ENCODE measurements at places on chromosomes 5 and 9.

DNA sequence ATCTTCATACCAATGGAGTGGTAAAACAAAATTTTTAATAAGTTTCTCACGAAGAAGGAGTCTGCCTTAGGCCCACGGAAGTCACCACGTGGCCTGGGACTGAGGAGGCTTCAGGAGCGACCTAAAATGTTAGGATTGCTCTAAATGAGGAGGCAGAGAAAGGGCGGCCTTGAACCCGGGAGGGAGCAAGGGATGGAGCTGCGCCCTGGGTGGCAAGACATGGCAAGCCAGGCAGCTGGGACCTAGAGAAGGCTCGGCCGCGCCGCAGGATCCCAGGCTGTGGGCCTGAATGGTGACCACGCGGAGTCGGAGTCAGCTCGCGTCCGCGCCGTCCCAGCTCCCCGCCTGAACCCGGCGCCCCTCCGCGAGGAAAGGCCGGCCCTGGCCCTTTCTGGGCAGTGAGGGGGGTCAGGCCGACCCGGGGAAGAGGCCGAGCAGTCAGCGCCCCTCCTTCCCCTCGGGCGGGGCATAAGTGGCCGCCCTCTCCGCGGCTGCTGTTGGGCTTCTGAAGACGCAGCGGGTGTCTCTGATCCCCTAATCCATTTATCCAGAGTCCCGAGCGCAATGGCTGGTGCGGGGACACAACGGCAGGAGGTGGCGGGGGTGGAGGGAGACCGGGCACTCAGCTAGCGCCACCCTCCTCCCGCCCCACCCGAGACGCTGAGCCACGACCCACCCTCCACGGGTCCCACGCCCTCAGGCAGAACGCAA lies 10.6 kb downstream of the IRX1 start:
- no peak for DNase-seq

DNA sequence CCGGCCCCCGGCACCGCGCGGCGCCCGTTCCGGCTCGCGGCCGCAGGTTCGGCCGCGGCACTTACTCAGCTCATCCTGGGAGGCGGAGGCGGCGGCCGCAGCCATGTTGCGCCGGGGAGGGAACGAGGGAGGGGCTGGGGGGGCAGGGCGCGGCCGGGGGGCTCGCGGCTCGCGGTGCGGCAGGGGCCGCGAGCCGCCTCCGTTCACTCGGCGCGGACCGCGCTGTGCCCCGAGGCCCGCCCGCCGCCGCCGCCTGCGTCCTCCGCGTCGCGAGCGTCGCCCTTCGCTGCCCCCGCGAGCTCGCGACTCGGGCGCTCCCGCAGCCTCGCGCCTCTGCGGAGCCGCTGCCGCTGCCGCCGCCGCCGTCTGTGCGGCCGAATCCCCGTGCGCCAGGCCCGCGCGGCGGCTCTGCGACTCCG lies 735 bp downstream of the ECPAS start:
- no peak for DNase-seq

DNA sequence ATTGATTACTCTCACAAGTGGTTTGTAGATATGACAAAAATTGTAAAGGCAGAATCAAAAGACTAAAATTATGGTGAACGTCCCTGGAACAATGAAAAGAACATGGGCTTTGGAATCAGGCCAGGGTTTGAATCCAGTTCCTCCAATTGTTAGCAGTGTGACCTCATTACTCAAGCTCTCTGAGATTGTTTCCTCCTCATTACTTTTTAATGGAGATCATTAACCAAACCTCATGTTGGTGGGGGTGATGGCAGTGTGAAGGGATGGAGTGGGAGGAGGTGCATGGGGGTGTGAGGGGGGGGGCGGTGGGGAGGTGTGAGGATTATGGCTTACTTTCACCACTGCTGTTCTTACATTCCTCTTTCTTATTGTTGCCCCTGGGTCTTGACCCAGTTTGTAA lies 44.1 kb upstream of the FOXE1 start:
- no peak for DNase-seq

GRCh38 chr5:10333154-10334006 lies 20.1 kb upstream of the MARCHF6 start:
- no peak for DNase-seq

- DNase-seq: no peak
Observed at GRCh38 chr5:143431789-143432188, 28.3 kb upstream of the NR3C1 start.

GRCh38 chr5:94397508-94397907 lies 220.9 kb downstream of the KIAA0825 start:
- no peak for DNase-seq

- DNase-seq: no peak
Observed at GRCh38 chr5:148569948-148570347, 84.4 kb downstream of the HTR4 start.

DNA sequence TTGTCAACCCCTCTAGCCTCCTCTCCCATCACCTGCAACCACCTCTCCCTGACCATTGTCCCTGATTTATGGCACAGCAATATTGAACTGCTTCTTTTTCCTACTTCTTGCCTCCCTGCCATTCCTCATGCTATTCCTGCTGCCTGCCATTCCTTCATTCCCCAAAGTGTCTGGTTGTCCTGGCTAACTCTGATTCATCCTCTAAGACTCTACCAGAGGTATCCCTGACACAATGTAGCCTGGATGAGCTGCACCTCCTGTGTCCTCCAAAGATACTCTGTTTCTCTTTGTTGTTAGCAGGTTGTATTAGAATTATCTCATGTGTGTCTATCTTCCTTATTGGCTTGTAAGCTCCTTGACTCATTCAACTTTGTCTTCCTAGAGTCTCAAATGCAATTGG lies 53.5 kb upstream of the PTPN3 start:
- DNase-seq: no peak

GRCh38 chr9:114693248-114693855 lies 11.4 kb upstream of the TEX48 start:
- no peak for DNase-seq

GRCh38 chr5:157611571-157612476 lies 36.2 kb upstream of the ADAM19 start:
- DNase-seq: peak; percentile 70

DNA sequence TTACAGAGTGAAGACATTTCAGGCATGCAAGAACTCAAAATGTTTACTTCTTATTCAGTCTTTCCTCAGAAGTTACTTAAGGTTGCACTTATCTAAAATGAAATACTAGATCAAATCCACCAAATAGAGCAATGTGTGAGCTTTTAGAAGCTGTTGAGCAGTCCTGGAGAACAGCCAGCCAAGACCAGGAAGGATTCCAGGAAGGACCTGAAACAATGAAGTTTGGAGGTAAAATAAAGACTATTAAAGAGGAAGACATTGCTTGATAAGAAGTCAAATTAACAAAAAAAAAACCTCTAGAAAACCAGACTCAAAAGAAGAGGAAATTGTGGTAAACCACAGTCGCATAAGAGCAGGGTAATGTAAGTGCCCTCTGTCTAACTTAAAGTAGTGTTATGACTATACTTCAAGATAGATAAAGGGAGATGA lies 156.2 kb upstream of the S1PR3 start:
- DNase-seq: no peak

DNA sequence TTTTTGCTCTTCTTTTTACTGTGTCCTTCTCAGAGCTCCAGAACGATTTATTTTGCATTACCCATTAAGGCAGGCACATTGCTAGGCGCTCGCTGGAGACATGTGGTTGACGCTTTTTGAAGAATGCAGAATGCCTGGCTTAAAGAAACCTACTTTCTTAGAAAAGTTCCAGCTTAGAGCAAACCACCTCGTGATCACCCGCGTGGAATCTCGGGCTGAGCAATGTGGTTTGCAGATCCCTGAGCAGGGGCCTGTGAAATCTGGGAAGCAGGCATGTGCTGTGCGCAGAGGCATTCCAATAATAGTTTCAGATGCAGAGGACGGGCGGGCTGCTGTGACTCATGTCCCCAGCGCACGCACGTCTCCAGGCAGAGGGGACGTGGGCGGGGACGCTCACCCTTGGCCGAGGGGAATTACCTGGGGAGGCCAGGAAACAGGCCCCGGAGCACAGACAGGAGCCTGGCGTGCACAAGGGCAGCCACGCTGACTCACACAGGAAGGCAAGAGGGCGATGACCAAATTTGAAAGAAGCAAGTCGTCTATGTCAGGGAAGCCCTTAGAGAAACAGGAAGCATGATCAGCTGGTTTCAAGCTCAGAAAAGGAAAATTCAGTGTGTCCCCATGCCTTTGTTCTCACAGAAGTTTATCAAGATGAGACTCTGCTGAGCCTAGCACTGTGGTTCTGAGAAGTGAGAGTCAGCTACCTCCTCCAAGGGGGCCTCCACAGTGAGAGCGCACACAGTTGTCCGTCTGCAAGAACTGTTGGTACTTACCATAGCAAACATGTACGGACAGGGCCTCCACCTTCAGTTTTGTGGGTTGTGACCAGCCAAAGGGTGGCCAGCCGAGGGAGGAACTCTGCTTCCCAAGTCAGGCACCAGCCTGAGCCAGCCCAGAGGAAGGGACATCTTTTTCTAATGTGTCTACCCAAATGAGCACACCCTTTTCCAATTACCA lies 218.6 kb downstream of the PIK3R1 start:
- no peak for DNase-seq

DNA sequence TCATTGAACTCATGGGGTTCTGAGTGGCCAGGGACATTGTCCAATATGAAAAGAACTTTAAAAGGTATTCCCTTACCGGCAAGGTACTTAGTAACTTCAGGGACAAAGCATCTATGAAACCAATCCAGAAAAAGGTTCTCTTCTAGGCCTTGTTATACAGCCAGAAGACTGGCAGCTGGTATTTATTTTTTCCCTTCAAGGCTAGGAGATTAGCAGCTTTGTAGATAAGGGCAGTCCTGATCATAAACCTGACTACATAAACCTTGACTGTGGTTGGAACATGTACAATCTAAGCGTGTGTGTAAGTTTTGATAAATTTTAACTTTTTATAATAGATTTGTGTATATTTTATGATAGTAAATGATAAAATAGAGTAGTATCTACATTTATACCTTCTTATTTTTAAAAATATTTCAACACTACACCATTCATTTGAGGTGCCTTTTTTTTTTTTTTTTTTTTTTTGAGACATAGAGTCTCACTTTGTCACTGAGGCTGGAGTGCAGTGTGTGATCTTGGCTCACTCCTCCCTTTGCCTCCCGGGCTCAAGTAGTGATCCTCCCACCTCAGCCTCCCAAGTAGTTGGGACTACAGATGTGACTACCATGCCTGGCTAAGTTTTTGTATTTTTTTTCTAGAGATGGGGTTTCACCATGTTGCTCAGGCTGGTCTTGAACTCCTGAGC lies 24.5 kb downstream of the RANBP17 start:
- DNase-seq: no peak

GRCh38 chr5:6506611-6507010 lies 58.0 kb downstream of the UBE2QL1 start:
- no peak for DNase-seq

DNA sequence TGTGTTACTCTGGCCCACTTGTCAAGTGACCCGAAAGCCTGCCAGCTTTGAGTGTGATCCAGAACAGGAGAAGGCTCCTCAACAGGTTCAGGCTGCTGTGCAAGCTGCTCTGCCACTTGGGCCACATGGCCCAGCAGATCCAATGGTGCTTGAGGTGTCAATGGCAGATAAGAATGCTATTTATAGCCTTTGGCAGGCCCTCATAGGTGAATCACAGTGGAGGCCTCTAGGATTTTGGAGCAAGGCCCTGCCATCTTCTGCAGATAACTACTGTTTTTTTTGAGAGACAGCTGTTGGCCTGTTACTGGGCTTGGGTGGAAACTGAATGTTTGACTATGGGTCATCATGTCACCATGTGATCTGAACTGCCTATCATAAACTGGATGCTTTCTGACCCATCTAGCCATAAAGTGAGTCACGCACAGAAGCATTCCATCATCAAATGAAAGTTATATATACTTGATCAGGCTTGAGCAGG lies 180.8 kb downstream of the CARTPT start:
- DNase-seq: no peak

- no peak for DNase-seq
Observed at GRCh38 chr5:98330871-98331270, 442.6 kb upstream of the RGMB start.

- DNase-seq: no peak
Observed at GRCh38 chr5:143698574-143698973, 113.4 kb upstream of the HMHB1 start.

DNA sequence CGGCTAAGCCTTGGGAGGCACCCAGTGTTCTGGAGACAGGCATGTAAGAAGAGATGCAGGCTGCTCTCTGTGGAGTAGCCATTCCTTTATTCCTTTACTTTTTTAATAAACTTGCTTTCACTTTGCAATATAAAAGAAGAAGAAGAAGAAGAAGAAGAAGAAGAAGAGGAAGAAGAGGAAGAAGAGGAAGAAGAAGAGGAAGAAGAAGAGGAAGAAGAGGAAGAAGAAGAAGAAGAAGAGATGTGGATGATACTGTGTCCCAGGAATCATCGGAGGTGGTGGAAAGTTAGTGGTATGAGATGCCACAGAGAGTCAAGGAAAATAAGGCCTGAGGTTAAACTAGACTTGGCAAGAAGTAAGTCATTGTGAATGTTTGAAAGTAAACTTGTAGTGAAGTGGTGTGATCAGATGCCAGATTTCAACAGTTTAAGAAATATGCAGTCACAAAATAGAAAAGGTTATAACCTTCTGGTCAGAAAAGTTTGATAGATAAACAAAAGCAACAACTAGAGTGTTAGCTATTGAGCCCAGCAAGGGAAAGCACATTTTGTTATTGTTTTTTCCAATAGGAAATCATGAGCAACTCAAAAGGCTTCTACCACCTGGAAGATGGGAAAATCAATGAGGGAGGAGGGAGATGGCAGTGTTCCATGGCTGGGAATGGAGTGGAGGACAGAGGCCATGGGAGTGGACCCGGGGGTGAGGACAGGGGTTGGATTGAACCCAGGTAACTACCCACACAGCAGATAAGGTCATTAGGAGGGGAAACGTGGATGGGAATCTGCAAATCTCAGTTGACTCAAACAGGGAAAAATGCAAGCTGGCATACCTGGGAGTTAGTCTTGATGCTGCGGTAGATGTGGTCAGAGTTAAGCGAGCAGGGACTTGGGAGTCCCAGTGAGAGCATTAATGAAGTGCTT lies 16.8 kb downstream of the AOPEP start:
- no peak for DNase-seq

- DNase-seq: no peak
Observed at GRCh38 chr9:132410642-132411041, 631 bp downstream of the CFAP77 start.

DNA sequence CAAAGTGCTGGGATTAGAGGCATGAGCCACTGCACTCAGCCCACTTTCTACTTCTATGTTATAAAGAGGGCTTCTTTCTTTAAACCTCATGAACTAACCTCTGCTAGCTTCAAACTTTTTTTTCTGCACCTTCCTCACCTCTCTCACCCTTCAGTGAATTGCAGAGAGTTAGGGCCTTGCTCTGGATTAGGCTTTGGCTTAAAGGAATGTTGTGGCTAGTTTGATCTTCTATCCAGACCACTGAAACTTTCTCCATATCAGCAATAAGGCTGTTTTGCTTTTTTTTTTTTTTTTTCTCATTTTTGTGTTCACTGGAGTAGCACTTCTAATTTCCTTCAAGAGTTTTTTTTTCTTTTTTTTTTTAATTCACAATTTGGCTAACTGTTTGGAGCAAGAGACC lies 216.4 kb upstream of the MAP3K1 start:
- no peak for DNase-seq

- no peak for DNase-seq
Observed at GRCh38 chr5:97106216-97106581, 36.2 kb downstream of the LIX1 start.

DNA sequence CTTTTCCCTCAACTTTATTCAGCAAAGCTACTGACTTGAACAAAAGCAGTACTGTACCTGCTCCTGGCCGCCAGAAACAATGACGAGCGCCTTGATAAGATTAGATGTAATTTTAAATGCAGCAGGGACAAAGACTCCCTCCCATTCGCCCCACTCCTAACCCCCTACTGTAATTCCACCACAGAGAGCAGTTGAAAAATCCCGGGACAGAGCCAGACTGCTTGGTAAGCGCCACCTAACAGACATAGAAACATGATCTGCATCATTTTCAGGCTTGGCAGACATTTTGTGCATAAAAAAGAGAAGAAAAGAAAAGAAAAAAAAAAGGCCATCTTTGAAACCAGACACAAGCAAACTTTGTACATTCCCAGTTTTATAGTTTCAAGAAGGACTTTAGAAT lies 81.9 kb downstream of the ISL1 start:
- no peak for DNase-seq

Data from NCI-H187 (cell line).